ENCODE measurements at places on chromosomes 16 and 17.

- DNase-seq, result peak; percentile 19
Observed at GRCh38 chr17:67443931-67444595, 67.0 kb downstream of the PITPNC1 start.

DNA sequence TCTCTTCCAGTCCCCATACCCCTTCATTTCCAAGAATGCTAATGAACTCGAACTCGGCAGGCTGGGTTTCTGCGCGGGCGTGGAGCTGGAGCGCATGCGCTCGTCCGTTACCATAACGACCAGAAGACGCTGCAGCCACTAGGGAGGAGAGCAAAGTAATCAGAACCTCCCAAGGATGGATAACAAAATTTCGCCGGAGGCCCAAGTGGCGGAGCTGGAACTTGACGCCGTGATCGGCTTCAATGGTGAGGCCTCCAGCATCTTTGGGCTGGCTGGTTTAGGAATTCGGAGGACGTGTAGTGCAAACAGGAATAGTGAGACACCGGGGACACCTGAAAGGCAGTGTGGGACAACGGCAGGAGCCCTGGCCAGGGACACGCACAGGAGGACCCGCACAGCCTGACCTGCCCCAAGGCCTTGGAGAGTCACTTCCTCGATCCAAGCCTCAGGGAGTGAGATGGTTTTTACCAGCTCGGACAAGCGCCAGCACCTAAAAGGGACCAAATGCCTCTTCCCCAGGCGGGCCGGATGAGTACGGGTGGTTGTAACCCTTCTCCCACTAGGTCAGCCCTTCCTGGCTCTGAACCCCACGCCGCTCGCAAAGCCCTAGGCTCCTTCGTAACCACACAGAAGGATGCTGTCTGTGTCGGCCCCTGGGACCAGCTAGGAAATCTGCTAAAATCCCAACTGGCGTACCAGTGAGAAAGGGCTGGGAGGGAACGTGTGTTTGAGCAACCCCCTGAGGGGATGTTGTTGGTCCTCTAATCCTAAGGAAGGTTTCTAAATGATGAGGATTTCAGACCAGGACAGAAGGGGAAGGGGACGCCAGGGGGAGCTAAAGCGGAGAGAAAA, at the start of gene CFAP52:
Gene CFAP52, plus strand, starts transcription at position 122 of the 852 bp plus-strand sequence. Its CDS starts 54 bp downstream, at position 176.
- DNase-seq, result peak; percentile 83

DNA sequence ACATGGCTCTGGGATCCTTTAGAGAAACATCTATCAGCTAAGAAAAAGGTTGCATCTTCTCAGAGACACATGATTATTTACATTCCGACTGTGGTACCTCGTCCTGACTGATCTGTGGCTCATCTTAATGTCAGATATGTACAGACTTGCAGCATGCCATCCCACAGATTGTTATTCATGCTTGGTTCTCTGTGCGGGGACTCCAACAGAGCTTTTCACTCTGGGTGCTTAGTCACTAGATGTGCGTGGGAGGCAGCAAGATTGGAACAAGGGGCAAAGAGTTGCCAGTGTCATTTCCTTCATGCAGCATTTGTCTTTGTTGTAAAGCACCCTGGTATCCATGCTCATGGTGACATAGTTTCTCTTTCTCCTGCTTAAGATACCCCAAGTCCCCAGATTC, 179.1 kb upstream of the CACNG5 start:
- peak; percentile 55 for DNase-seq

DNA sequence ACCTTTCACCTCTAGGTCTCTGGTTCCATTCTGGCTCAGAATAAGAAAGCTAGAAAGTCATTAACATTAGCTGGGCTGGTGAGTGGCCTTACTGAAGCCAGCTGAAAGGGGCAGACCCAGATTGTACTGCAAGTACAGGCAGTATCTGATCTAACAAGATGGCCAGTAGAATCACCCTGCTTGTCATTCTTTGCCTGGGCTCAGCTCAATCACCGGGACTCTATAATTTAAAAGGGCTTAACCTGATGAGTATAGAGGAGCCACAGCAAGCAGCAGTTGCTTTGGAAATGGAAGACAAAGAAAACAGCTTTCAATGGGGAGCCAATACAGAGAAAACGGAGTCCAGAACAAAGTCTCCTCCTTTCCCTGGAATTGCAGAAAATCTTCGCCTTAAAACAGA, 13.6 kb downstream of the CDH8 start:
- DNase-seq, result no peak

DNA sequence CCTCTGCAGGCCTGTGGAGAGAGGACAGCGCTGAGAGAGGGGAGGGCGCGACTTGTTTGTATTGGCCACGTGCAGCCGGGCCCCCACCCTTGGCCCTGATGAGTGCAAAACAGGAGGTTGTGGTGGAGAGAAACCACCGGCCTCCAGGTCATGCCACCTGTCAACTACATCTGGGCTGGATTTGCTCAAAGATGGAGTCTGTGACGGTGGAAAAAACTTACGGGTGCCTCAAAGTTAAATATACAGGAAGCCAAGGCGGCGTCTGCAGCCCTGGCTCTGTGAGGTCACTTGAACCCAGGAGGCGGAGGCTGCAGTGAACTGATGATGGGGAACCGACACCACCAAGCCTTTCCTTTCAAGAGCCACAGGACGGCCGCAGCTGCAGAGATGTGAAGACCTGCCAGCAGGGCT, 15.7 kb downstream of the C16orf74 start:
- DNase-seq, result no peak

DNA sequence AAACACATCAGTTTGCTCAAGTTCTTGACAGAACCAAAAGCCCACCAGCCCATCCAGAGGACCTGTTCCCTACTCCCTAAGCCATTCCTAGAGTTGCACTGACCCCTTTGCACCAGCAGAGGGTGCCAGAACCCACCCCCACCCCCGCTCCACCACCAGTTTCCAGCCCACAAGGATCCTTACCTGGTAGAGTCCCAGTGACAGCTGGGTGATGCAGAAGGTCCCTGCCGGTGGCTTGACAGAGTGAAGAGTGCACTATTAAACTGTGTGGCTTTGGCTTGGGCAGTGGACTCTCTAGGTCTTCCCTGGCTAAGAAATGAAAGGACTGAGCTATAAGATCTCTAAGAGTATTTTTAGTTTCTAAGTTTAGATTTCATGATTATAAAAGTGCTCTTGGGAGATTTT, 73.3 kb upstream of the MTMR4 start:
- DNase-seq, result peak; percentile 60

- DNase-seq, result no peak
Observed at GRCh38 chr16:64762211-64762610, 359.7 kb downstream of the CDH11 start.

- peak; percentile 77 for DNase-seq
Observed at GRCh38 chr17:7220593-7221277, 997 bp downstream of the ACADVL start.

- no peak for DNase-seq
Observed at GRCh38 chr17:45146592-45146889, 1.7 kb upstream of the HEXIM1 start.

GRCh38 chr16:21667575-21667974, 3.8 kb downstream of the OTOA start:
- no peak for DNase-seq

GRCh38 chr17:50531428-50532025, 1.0 kb upstream of the EPN3 start:
- no peak for DNase-seq

GRCh38 chr17:36152639-36153120, 23.8 kb downstream of the TBC1D3B start:
- DNase-seq, result peak; percentile 46

DNA sequence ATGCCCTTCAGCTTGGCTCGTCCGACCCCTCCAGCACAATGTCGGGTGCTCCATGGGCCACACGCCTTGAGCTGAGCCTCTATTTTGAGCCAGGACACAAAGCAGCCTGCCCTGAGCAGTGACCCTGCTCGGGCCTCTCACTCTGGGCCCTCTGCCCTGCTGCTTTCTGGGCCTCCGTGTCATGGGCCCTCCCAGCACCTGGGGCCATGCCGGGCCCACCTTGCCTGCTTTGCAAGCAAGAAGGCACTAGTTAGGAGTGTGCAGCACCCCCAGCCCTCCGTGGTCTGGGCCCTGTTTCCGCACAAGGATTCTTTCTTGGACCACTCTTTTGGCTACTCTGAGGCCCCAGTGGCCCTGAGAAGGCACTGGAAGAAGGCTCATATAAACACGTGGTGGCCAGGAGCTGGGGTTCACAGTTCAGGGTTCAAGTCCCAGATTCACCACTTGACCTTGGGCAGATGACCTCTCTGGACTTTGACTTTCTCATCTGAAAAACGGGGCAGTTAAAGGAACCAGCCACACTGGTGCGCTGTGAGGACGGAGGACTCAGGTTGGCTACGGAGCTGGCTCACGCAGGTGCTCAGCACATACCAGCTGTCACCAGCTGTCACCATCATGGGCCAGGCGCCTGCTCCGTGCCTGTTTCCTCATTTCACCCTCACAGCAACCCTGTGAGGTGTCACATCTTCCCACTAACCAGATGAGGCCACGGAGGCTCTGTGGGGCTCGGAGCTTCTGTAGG, 166.0 kb upstream of the GSE1 start:
- DNase-seq, result no peak

- peak; percentile 90 for DNase-seq
Observed at GRCh38 chr16:48300391-48300856, 53.1 kb upstream of the ABCC11 start.

- DNase-seq, result peak; percentile 76
Observed at GRCh38 chr17:67221062-67221998, 23.7 kb downstream of the HELZ start.

DNA sequence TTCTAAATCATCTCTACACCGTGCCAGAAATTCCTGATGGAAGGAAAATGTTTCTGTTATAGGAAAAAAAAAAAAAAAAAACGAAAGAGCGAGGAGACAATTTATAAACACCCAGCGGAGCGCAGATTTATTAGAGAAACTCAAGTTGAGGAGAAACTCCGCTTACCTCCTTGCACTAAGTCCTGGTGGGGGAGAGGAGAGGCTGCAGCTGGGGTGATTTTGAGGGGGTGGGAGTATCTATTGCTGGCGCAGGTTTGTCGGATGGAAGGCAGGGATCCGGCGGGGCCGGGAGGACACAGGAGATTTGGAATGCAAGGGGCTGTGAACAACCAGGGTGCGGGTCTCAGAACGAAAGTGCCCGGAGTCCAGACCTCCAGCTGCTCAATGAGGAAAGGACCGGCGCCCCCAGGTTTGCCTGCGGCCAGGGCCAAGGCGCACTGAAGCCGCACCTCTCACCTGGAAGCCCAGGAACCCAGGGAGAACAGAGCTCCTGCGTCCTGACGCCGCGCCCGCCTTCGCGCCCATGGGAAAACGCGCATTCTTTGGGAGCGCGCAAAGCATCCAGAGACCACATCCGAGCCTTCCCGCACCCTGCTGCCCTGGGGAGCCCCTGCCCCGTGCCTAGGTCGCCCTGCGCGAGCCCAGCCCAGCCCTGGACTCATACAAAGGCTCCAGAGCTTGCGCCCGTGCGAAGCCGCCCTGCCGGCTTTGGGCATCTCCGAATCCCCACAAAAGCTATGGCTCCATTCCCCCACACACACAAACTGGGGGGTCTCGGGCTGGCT, 2.6 kb upstream of the HOXB8 start:
- no peak for DNase-seq

DNA sequence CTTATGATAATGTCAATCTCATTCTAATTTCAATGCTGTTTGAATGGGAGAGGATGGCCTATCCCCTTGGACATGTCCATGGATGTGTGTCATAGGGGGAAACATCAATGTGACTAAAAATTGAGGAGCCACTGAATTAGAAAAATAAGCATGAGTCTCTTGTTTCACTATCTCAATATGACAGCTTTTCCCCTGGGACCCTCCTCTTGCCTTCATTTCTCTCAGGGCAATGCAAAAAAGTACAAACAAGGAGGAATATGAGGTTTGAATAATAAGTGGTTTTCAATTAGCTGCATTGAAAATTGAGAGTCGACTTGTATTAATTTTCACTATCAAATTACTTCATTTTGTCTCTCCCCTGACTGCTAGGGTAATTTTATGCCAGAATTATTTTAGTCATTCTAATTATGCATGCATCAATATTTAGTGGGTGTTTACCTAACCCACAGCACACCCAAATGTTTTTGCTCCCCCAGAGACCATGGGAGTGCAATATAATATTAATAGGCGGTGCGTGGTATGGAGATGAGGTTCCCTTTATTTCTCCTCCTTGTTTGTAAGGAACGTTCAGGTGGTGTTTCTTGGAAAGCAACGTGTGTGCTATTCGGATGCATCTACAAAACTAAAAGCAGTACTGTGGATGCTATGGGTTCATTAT, 6.8 kb upstream of the SDR42E1 start:
- DNase-seq, result no peak

- peak; percentile 68 for DNase-seq
Observed at GRCh38 chr16:86384263-86384649, 126.1 kb upstream of the FOXF1 start.

GRCh38 chr17:81621494-81622130, 15.3 kb downstream of the NPLOC4 start:
- DNase-seq, result no peak

DNA sequence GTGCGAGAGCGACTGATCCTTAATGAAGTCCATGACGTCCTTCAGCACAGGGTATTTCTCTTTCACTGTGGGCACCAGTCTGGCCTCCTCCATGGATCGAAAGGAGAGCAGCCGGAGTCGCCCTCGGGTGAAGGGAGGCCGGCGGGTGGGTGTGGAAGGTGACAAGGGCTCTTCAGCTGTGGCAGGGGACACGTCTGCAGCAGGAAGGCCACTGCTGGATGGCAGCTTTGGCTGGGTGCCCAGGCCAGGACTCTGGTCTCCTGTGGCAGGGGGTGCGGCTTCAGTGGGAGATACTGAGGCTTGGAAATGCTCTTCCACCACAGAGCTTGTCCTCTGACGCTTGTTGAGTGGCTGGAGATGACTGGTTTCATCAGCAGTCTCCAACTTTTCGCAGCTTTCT, 78.5 kb downstream of the ZZEF1 start:
- no peak for DNase-seq

DNA sequence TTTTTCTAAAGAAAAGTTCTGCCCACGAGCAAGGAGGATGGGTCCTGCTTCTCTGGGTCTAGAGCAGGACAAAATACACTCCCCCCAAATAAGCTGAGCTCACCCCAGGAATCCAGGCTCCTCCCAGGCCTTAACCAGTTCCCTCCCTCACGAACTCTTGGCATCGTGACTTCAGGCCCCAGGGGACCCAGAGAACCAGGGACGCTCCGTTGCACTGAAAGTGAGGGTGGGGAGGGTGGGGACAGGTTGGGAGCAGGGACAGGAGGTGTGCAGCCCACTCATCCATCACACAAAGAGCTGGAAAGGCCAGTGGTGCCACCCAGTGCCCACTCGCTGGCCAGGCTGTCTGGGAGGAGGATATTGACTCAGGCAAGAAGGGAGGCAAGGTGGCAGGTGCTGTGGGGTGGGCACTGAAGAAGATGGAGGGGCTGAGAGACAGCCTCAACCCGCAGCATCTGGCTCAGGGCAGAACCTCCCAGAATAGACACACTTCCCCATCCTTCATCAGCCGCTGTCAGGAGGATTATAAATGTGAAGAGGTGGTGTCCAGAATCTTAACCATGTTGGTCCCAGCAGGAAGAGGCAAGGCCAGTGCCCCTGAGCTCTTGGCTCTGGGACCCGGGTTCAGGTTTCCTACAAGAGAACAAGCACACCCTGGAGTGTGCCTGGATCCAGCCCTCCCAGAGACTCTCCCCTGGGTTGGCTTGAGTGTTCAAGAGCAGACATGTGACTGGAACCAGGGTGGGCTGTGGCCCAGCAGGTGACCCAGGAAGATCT, 67.9 kb upstream of the RPL38 start:
- DNase-seq, result no peak

- no peak for DNase-seq
Observed at GRCh38 chr16:8888951-8889892, 7.1 kb downstream of the LITAFD start.

All from choroid plexus epithelial cell (primary cell).